GM19239 (cell line): ENCODE measurements at places on chromosomes 1 and 21.

- peak; percentile 28 for DNase-seq
Observed at GRCh38 chr1:200483491-200484143, 73.8 kb upstream of the ZNF281 start.

- no peak for DNase-seq
Observed at GRCh38 chr1:116078699-116079223, 32.4 kb upstream of the MAB21L3 start.

DNA sequence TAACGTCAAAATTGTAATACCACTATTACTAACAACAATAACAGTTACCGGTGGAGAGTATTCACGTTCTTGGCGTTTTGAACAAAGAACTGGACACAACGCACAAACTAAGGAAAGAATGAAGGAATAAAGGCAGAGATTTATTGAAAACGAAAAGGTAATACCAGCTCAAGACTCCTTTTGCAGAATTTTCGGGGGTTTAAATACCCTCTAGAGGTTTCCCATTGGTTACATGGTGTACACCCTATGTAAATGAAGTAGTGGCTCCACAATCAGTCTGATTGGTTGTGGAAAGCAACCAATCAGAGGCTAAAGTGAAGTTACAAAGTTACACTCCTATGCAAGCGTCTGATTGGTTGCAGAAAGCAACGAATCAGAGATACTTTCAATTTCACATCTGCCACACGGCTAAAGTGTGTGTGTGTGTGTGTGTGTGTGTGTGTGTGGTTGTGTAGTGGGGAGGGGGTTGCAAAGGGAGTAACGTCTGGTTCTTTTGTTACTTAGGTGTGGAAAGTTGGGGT is 1.1 kb upstream of the GTF2B start:
- DNase-seq = no peak

DNA sequence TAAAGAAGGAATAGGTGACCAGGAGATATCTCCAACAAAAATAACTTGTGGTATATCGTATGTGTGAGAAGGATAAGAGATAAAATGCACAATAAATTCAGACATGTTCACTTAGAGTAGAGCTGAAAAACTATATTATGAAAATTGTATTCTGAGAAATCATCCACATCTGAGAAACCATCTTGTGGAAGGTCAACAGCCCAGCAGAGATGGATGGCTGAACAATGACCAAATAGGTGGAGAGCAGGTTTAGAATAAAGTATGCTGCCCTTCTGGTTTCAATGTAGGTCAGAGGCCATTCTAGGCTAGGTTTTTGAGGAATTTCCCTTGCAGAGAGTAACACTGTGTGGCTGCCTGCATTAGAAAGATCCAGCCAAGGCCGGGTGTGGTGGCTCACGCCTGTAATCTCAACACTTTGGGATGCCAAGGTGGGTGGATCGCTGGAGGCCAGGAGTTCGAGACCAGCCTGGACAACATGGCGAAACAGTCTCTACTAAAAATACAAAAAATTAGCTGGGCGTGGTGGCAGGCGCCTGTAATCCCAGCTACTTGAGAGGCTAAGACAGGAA is 8.8 kb upstream of the UAP1 start:
- no peak for DNase-seq

- DNase-seq = peak; percentile 62
Observed at GRCh38 chr1:28877132-28877781, 37.1 kb upstream of the EPB41 start.

- DNase-seq = no peak
Observed at GRCh38 chr1:111904478-111905218, 84.8 kb downstream of the KCND3 start.

DNA sequence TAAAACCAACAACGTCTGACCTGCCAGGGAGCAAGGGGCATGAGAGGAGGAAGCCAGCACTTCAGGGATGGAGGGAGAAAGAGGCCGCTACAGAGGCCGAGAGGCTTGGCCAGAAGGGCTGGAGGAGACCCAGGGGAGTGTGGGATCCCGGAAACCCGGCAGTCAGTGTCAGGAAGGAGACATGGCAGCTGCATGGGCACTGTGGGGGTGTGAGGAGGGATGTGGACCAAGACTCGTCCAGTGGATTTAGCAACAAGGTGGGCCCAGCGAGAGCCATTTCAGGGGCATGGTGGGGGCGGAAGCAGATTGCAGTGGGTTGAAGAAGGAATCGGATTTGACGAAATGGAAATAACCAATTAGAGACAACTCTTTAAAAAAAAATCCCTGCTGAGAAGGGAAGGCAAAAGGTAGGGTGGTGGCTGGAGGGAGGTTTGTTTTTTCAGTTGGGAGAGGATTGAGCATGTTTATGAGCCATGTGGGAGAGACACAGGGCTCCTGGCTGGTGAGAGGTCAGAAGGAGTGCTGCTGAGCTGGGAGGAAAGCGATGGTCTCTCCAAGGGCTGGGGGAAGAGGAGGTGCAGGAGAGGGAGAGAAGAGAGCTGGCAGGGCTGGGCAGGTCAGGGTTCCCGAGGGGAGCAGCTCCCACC is 4.4 kb downstream of the B4GALT2 start:
- no peak for DNase-seq

DNA sequence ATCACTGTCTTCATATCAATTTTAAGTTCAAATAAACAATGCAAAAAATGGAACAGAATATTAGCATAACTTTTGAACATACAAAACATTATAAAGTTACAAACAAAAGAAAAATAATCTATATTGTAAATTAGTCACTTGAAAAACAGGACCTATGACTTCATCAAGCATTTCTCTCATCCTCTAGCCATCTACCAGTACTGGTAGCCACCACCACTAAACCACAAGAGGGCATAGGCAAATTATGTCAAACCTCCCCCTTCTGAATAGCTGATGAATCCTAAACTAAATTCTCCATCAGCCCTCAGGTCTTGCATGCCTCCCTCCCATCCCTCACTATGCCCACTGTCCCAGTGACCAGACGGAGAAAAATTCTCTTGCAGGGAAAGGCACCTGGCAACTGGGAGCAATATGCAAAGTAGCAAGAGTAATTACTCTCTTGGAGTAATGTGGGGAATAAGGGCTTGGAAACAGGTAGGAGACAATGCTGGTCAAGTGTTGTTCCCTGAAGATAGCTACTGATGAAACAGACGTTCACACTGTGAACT is 37.1 kb downstream of the SSX2IP start:
- no peak for DNase-seq

- DNase-seq = no peak
Observed at GRCh38 chr1:172341697-172342096, 78.8 kb upstream of the C1orf105 start.

GRCh38 chr1:19942088-19942487 is 18.7 kb upstream of the PLA2G2E start:
- no peak for DNase-seq

- DNase-seq = no peak
Observed at GRCh38 chr1:190699165-190699564, 221.5 kb upstream of the BRINP3 start.

- no peak for DNase-seq
Observed at GRCh38 chr1:15173863-15174614, 20.5 kb downstream of the TMEM51 start.

DNA sequence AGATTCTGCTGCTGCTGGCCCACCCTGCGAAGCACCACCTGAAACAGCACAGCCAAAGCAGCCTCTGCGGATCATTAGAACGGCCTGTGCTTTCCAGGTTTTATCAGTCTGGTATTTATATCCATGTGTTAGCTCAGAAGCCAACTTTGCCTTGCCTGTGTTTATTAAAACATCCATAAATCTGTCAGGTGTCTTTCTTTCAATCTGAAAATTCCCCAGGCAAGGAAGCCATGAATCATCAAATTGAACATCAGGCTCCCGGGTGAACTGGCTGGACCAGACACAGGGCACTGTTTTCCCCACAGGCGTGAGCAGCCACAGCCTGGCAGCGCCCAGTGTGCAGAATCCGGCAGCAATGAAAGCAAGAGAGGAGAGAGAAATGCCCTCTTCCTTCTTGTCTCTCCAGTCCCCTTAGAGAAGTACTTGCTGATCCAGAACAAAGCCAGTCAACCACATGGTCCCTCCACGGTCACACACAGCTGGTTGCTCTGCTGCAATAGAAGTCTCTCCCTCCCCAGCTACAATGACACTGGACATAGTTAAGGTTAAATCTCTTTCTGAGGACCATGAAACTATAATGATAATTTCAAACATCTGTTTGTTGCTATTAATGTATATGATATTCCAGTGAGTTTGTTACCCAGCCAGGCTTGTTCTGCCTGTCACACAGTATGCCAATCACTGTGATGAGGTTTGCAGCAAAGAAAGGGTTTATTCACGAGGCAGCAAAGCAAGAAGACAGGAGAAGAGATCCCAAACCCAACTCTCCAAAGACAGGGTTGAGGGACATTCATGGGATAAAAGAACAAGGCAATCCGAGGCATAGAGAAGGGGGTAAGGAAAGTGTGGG is 212.1 kb upstream of the FMN2 start:
- no peak for DNase-seq

- DNase-seq = no peak
Observed at GRCh38 chr1:51750218-51750617, 128.3 kb downstream of the NRDC start.

GRCh38 chr1:101101360-101101759 is 75.8 kb upstream of the DPH5 start:
- DNase-seq = no peak

DNA sequence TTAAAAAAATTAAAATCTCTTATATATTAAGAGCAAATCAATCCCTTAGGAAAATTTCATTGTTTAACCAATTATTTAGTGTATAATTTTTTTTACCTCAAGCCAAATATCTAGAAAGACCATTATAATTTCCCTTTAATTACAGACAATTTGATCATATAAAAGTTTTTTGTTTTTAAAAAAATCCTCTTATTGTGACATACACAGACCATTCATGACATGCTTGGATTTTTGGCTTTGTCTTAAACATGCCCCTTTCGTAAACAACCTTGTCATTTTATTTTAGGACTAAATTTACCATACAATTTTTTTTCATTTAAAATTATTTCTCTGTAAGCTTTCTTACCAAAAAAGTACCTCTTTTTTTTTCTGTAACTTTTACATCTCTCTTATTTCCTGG is 14.2 kb upstream of the CYP4B1 start:
- DNase-seq = no peak

DNA sequence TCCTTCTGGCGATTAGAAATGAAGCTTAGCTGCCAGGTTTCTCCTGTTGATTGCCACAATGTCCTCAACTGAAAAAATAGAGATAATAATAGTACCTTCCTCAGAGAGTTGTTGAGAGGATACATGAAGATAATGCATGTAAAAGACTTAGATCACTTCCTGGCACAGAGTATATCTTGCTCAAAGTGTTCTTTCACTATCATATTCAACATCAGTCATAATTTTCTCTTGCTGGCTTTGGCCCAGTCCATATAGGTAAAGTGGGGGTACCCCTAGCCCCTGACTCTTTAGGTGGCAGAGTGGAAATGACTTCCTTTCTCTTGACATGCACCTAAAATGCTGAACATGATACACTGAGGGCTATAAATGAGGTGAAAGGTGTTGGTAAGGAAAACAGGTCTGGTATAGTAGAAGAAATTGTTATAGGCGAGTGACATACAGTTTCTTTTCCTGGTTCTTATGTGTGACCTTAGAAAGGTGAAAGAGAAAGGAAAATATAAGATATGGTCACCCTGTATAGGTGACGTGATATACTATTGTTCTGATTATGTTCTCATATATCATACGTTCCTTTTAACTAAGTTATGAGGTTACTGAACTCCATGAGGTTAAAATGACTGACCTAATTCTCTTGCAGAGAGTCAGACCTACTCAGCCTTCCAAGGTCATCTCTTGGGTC is 209.9 kb upstream of the DEPDC1 start:
- no peak for DNase-seq

DNA sequence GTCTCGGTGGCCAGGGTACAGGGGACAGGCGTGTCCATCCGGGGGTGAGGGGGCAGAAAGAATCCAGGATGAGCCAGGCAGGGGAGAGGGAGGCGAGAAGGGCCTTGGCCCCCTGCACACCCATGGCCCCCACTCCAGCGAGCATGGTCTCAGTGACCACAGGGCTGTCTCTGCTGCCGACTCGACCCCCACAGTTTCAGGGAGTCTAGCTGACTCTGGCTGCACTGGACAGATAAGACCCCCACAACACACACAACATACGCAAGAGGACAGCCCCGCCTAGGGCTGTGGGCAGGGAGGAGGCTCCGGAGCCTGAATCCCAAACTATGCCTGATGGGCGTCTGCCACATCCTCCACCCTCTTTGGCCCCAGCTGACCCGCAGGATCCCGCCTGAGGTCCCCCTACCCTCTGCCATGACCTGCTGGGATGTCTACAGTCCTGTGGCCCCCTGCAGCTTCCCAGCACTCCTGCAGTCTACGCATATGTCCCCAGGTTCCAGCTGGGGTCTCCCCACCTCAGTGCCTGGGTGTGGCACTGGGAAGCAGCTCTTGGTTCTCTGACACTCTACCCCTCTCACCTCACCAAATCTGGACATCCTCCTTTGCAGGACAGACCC is 22.0 kb downstream of the WNT9A start:
- DNase-seq = no peak

- DNase-seq = no peak
Observed at GRCh38 chr1:245809361-245809760, 654.6 kb downstream of the KIF26B start.

DNA sequence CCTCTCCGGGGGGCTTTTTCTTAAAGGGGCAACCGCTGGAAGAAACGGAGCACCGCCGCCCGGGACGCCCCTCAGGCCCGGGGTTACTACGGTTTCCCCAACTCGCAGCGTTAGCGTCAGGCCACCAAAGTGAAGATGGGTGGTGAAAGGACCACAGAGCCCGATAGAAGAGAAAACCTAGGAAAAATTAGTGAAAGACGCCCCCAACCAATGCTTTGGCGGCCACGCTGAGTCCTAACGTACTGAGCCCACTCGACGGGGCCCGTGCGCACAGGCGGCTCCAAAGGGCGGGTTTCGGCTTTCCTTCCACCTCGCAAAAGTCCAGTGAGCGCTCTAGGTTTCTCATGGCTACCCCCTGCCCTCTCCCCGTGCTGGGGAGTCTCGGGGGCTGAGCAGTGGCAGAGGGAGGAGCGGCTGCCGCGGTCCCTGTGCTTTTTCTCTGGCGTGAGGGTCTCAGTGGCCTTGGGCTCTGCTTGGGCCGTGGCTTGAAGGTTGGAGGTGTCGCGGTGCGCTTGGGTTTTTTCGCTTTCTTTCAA is 12.2 kb upstream of the SPEN start:
- DNase-seq = no peak

DNA sequence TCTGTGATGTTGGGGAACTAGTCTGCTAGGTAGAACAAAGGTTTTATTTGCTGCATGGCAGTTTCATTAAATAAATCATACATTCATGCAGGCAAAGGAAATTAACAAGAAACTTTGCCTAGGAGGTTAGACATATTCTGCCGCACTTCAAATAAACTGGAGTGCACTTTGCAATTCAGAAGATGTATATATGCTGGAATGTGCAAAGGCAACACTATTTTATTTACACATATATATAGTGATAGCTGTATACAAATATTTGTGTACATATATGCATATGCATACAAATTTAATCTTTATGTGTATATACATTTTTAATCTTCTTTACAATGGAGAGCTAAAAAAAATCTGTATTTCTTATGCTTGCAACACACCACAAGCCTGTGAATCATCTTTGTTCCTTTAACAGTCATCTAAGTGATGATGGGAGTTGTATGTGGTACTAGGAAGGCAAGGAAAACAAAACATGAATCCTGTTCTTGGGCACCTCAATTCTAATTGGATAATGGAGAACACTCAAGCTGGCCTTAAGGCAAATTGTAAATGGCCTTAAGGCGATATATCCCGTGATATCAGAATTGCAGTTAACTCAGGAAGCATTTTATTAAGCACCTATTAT is 605.8 kb upstream of the CAMK1G start:
- no peak for DNase-seq

- peak; percentile 39 for DNase-seq
Observed at GRCh38 chr21:32770871-32771523, 558 bp downstream of the PAXBP1 start.

- DNase-seq = no peak
Observed at GRCh38 chr1:221711063-221711577, 30.8 kb downstream of the DUSP10 start.

- DNase-seq = no peak
Observed at GRCh38 chr1:223298701-223299100, 65.3 kb downstream of the SUSD4 start.
